EL (cell line): ENCODE measurements at places on chromosomes 16 and 17.
A peak's percentile ranks its signal among the peaks of the same experiment; 100 is the strongest.

GRCh38 chr17:70969521-70970034, 800.2 kb downstream of the KCNJ2 start:
- no peak for DNase-seq

DNA sequence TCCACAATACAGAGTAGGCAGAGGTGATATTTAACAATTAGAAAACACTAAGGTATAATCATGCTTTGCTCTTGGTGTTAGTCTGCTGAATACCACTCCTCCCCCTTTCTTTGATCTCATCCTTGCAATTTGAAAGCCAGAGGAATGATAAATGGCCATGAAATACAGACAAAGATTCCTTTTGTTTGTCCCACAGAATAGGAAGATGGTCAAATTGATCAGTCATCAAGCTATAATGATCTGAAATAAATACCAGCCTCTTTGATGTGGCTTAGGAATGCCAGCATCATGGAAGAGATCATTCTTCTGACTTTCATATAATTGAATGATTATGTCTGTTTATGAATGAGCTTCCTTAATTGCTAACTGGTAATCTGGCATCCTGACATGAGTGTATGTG, 1541.7 kb upstream of the CDH8 start:
- DNase-seq = no peak

- DNase-seq = no peak
These were observed 6.8 kb upstream of the ADCY7 start for GRCh38 chr16:50259334-50260205.

DNA sequence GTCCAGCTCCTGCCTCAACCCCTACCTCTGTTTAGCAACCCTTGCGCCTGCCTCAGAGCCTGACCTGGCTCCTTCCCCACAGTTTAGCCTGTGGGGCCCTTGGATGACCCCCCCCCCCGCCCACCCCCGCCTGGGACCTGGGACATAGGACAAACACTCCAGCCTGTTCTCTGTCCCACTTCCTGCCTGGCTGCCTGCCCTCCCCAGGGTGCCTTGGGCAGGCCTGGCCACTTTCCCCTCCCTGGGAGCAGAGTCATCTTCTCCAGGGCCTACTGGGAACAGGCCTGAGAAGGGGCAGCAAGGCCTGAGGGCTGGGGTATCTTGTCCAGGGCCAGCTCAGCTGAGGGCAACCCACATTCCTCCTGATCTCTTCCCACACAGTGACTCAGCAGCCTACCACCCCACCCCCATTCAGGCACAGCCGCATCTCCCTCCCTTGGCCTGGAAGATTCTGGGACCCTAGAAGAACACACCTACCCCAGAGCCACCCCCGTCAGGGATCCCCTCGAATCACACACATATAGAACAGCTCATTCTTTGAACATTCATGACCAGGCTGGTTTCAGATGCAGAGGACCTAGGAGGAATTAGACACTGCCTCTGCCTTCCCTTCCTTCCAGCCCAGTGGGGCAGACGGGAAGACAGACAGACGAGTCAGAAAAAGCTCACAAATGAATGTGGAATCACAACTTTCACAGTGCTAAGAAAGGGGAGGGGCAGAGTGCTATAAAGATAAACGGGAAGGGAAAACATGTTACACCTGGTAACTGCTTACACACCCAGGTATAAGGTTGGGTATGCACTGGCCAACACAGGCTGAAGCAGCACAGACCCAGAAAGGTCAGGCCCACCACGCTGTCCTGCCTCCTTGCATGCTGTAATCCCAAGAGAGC, 6.0 kb downstream of the FHOD1 start:
- peak; percentile 97 for DNase-seq

- DNase-seq = no peak
These were observed 324.0 kb downstream of the MAF start for GRCh38 chr16:79276501-79276900.

GRCh38 chr17:13114601-13115031, 96.8 kb upstream of the ELAC2 start:
- DNase-seq = peak; percentile 65

DNA sequence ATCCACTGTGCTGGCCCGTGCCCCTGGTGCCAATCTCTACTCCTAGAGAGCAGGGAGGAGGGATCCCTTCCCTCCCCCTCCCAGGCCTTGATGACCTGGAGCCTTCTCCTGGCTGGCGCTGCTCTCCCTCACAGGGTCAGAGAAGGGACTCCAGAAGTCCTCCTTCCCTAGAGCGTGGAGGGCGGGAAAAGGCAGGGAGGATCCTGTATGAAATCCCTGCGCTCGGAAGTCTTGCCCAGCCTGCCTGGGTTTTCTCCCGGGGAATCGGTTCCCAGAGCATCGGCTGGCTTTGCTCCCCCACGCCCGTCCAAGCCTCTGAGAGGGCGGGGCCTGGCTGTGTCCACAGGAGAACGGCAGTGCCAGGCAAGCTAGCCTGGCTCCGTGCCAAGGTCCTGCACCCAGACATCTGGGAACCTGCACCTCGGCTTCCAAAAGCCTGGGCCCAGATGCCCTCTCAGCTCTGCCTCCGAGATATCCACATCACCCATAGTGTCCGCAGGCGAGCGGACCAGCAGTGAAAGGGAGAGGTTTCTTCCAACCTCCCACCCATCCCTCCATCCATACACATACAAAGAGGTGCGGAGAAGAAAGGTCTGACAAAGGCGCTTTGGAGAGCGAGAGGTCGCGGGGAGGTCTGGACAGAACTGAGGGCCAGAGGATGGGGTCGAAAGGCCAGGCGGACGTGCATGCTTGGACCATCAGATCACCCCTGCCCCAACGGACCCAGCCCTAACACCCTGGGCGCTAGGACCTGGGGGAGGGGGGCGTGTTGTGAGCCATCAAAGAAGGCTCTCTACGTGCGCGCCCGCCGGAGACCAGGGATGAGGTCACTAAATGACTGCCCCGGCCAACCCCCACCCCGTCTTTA, 1.1 kb downstream of the MPP2 start:
- DNase-seq = peak; percentile 72

GRCh38 chr17:82374626-82375331, 3.2 kb downstream of the UTS2R start:
- DNase-seq = no peak

DNA sequence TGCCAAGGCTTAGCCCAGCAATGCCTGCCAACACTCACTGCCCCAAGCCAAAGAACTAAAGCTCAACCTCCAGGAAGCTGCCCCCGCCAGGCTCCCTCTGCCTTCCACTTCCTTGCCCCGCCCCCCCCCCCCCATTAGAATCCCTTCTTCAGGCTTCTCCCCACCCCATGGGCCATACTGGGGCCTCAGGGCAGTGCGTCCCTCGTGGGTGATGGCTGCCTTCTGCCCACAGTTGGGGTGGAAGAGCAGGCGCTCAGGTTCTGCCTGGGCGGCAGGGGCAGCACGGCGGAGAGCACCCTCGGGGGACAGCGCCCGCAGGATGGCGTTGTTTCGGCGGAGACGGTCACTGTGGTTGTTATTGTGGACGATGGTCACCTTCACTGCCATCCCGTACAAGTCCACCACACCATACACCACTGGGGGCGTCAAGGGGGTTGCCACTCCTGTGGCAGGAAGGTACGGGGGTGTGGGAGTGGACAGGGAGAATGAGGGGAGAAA, 4.1 kb downstream of the NEURL4 start:
- no peak for DNase-seq

DNA sequence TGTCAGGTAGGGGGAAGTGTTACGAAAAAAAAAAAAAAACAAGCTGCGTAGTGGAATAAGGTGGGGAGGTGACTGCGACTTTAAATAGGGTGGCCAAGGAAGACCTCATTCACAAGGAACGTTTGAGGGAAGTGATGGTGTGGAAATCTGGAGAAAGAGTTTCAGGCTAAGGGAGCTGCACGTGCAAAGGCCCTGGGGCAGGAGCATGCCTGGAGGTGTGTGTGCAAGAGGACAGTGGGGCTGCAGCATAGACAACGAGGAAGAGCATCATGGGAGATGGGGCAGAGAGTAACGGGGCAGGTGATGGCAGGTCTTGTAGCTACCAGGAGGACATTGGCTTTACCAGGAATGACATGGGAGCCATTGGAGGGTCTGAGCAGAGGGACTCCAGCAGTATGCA, 12.0 kb downstream of the GSG1L start:
- DNase-seq = no peak

DNA sequence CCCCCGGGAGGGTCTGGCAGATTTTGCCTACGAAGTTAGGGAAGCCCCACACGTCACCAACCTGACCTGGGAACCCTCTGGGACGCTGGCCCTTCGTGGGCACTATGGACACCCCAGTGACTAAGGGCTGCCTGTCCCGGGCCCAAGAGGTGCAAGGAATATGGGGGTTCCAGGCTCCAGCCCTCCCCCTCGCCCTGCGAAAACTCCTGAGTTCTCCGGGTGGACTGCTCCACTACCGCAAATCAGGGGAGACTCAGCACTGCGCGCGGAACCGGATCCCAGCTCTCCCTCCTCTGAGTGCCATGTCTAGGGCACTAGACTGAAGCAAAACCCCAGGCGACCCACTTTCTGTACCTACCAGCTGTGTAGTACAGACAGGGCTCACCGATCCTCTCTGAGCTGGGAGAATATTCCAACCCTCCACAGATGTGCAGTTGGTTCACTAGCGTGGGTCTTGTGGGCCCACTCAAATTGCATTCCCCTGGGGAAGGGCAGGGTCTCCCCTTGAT, at the start of gene ARL5C:
ARL5C (minus strand) TSS at position 321 of the 509 bp plus-strand sequence. CDS start 401 bp downstream, outside the sequence.
- no peak for DNase-seq

- DNase-seq = no peak
These were observed 90.7 kb upstream of the GSE1 start for GRCh38 chr16:85522308-85522841.

GRCh38 chr17:35630530-35631148, 43.5 kb downstream of the AP2B1 start:
- peak; percentile 80 for DNase-seq
